ENCODE measurements at places on chromosomes 1 and 21.
A peak's percentile ranks its signal among the peaks of the same experiment; 100 is the strongest.

GRCh38 chr1:228487336-228488124 lies at the start of gene RNF187:
RNF187 (plus strand) TSS chr1:228487382.
- DNase-seq: peak; percentile 90

DNA sequence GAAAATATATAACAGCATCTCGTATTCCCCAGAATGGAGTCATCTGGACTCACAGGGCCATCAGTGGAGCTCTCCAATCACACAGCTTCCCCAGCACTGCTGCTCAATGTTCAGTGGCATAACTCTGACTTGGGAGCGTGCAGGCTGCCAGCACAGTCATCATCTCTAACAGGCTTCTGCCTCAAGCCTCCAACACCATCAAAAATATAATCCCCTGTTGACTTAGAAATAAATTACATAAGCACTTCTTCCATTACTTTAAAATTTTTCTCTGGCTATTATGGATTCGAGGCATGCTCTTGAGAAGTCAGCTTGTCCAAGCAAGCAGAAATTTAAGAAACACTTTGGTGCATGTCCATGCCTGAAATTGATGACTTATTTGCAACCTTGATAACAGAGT lies 6.2 kb downstream of the DUSP23 start:
- DNase-seq: no peak

- DNase-seq: no peak
Measured at GRCh38 chr21:18677632-18678031, 274.0 kb upstream of the TMPRSS15 start.

DNA sequence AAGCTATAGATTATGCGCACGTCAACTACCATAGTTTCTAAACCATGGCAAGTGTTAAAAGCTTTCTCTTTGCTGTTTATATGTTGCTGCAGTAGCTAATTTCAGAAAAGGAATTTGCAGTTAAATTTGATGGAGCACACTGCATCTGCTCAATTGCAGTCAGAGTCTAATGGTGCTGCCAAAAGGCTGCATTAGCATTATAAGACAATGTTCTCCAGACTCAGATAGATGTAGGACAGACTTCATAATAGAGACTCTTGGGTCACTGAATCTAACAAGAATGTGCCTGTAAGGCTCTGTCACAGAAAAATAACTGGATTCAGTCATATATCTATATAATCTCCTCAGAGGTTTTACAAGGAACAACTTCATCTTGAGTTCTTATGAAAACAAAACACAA lies 198.3 kb downstream of the OLFM3 start:
- DNase-seq: no peak

- no peak for DNase-seq
Measured at GRCh38 chr1:245990315-245991022, 516.6 kb downstream of the SMYD3 start.

DNA sequence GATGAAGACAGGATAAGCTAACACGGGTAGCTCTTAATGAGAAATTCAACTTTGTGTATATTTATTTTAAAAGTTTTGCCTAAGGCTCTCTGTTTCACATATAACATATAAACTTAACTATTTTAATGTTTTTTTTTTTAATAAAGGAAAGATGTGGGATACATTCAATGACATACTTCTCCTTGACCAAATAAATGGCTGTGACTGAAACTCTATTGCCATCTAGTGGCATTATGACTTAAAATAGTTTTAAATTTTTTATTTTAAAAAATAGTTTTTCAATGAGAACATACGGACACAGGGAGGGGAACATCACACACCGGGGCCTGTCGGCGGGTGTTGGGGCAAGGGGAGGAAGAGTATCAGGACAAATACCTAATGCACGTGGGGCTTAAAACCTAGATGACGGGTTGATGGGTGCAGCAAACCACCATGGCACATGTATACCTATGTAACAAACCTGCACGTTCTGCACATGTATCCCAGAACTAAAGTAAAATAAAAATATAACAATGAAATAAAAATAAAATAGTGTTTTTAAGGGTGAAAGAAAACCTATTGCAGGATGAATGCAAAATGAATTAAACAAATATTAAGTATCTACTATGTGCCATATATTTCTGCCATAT lies 83.4 kb downstream of the LYST start:
- DNase-seq: no peak

GRCh38 chr1:1462318-1462966 lies 9.1 kb upstream of the ATAD3B start:
- no peak for DNase-seq

DNA sequence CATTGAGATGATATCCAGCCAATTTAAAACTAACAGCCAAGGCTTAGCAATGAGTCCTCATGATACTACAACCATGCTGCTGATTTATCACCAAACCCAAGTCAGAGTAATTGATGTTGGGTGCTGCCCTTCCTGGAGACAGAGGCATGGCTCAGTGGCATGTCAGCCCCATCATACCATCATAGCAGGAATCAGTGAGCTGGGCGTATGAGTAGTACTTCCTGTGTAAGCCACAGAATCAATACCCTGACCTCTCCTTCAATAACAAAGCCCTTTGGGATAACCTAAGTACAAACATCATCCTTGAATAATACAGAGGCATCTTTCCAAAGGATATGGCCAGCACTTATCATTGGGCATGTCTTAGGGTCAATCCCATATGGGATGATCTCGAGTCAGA lies 3.0 kb upstream of the LCE1E start:
- no peak for DNase-seq

DNA sequence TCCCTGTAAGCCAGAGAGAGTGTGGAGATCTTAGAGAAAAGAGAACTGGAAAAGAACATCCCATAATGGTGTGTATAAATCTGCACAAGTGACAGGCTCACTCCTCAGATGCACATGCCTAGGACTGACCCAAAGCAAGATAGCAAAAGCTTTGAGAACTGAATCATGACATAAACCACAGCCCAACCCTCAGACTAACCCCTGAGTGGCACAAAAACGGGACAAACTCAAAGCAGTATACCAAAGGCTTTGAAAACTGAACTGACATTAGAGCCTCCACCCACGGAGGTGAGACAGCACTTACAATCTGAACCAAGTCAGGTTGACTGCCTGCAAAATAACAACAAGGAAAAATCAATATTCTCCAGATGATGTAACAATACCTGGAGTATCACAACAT lies 70.8 kb downstream of the TIAM1 start:
- no peak for DNase-seq

DNA sequence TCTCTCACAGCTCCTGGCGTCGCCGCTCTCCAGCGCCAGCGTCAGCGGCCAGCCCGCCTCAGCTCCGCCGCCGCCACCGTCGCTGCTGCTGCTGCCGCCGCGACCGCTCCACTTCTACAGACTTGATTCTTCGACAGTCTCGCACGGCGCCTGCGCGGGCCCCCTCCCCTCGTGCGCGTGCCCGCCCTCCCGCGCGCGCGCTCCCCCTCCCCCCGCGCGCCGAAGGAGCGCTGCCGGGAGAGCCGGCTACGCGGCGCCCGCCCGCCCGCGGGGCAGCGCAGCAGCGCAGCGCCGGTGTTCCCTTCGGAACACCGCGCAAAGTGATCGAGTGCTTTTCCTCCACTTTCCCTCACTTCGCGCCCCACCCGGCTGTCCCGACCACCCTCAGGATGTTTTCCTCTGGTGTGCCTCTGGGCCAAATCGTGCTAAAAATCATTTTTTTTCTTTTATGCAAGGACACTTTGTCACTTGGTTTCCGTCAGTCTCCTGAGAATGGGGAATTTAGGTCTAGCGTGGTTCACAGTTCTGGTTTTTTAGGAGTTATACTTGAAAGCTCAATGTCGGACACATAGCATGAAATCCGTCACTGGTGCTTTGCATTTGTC lies at the start of gene IRF2BP2:
Gene IRF2BP2, minus strand, starts transcription at position 118 of the 605 bp plus-strand sequence. CDS start 684 bp downstream, outside the sequence.
- DNase-seq: peak; percentile 87

GRCh38 chr1:13469343-13469742 lies 44.5 kb downstream of the LRRC38 start:
- peak; percentile 47 for DNase-seq

- no peak for DNase-seq
Measured at GRCh38 chr21:35274090-35274489, 225.0 kb upstream of the RUNX1 start.

DNA sequence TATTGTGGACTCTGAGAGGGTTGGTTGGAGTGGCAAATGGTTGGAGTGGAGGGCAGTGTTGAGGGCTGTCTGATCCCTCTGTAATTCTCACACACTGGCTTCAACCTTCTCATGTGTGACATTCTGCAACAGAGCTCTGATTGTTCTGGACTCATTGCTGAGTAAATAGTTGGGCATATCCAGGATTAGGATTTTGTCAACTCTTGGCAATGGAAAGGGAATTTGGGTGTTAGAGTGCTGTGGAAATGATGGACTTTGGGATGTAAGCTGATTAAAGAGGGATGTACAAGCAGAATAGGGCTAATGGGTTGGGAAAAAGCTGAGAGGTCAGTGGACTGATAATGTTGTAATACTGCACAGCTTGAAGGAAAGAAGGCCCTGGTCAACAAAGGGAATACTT lies 16.5 kb downstream of the TLCD4 start:
- DNase-seq: no peak

Data from adrenal gland (tissue), 19 donors.